ENCODE measurements at places on chromosomes 3 and 15.
A peak's percentile ranks its signal among the peaks of the same experiment; 100 is the strongest.

- no peak for DNase-seq
Observed at GRCh38 chr3:141728355-141728892, 9.7 kb upstream of the RNF7 start.

GRCh38 chr3:62892951-62893350 is 17.7 kb upstream of the CADPS start:
- DNase-seq, result no peak

DNA sequence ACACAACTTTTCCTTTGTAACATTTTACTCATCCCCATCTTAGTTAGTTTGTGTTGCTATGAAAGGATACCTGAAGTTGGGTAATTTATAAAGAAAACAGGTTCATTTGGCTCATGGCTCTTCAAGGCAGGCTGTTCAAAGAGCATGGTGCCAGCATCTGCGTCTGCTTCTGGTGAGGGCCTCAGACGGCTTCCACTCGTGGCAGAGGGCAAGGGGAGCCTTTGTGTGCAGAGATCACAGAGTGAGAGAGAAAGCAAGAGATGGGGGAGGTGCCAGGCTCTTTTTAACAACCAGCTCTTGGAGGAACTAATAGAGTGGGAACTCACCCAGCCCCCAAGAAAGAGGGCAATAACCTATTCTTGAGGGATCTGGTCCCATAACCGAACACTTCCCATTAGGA is 23.1 kb downstream of the PLA2G4F start:
- DNase-seq, result no peak

- no peak for DNase-seq
Observed at GRCh38 chr3:168546707-168547106, 451.0 kb upstream of the GOLIM4 start.

GRCh38 chr15:94040541-94041248 is 190.7 kb upstream of the MCTP2 start:
- no peak for DNase-seq

- DNase-seq, result no peak
Observed at GRCh38 chr3:183387797-183388196, 40.6 kb downstream of the MCF2L2 start.

GRCh38 chr3:156209631-156210335 is 89.4 kb downstream of the KCNAB1 start:
- no peak for DNase-seq

DNA sequence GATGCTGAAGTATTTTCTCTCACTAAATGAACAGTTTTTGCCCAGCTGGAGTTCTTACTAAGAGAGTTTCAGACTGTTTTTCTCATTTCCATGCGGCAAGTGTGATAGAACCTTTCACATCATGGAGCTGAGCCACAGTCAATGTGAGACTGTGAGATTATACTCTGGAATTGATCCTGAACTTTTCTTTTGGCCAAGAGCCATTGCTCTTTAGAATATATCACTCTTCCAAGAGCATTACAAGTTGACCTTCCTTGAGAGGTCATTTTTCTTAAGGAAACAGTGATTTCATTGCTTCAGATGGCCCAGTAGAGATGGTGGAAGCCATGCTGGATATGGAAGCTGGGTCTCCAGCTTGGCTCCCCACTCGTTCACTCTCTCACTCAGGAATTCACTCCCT is 212.9 kb upstream of the UMPS start:
- DNase-seq, result no peak

- DNase-seq, result peak; percentile 41
Observed at GRCh38 chr3:58009026-58009748, 965 bp downstream of the FLNB start.

DNA sequence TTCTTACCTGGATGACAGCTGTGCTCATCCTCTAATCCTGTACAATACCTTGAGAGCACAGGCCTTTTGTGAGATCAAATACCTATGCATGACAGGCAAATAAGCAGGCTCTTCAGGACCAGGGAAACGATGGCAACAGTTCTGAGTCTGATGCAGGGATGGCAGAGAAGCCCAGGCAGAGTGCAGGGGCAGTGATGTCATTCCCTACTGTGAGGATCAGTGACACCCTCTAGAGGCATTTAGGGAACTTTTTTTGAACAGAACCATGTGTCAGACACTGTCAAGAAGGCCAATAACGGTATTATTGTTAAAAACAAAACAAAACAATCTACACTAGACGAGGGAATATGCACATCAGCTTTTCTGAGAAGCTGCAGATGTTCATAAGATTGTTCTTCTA is 314.8 kb upstream of the CTDSPL start:
- no peak for DNase-seq

GRCh38 chr3:122406198-122406597 is 9.7 kb downstream of the WDR5B start:
- no peak for DNase-seq

- no peak for DNase-seq
Observed at GRCh38 chr3:16510620-16511319, 2.7 kb downstream of the RFTN1 start.

- no peak for DNase-seq
Observed at GRCh38 chr15:69612112-69612511, 159.5 kb downstream of the RPLP1 start.

DNA sequence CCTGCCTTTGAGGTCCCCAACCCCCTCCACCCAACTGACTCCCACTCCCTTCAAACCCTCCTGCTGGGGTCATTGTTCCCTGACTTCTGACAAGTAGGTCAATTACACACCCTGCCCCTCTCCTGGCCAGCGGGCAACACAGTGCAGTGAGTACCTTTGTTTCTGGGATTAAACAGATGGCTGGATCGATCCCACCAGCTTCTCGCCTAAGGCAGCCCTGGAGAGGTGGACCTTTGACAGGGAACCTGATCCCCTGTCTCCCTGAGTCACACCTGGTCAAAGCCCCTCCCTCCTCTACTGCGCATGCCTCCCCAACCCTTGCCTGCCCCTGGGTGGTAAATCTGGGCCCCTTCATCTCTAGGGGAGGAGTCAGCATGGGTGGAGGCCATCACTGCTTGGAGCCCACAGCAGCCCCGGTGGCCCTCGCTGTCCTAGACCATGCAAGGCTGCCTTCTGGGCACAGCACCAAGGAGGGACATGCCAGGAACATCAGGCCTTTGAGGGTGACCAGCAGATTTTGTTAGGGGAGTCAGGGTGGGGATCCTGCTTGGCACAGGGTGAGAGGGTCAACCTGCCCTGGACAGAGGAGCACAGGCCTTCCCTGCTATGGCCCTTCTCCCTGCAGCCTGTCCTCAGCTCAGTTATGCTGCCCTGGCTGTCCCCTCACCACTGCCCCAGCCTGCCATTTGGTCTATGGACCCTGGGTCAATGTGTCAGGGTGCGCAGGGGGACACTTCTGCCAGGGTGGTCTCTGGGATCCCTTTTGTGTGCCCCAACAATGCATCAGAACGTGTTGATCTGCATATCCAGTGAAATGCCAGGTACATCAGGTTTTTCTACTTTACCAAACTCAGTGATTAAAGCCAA is 9.8 kb upstream of the PRR23E start:
- DNase-seq, result no peak

All from stimulated activated CD4-positive, alpha-beta T cell treated with anti-CD3 and anti-CD28 coated beads, Interleukin-2, amount 100 ng/mL, for 24 hours (primary cell).